ENCODE measurements at places on chromosomes 2 and 18.

GRCh38 chr2:134636714-134637113 is 82.1 kb downstream of the TMEM163 start:
- no peak for DNase-seq

DNA sequence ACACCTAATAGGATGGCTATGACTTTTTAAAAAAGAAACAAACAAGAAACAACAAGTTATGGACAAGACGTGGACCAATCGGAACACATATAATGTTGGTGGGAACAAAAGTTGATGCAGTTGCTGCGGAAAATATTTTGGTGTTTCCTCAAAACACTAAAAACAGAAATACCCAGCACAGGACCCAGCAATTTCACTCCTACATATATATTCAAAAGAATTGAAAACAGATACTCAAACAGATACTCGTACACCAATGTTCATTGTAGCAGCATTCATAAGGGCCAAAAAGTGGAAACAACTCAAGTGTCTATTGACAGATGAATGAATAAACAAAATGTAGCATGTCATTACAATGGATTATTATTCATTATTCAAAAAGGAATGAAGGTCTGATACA is 12.1 kb downstream of the CCDC141 start:
- no peak for DNase-seq

- peak; percentile 12 for DNase-seq
These were observed 6.4 kb downstream of the ARL4C start for GRCh38 chr2:234490271-234491091.

DNA sequence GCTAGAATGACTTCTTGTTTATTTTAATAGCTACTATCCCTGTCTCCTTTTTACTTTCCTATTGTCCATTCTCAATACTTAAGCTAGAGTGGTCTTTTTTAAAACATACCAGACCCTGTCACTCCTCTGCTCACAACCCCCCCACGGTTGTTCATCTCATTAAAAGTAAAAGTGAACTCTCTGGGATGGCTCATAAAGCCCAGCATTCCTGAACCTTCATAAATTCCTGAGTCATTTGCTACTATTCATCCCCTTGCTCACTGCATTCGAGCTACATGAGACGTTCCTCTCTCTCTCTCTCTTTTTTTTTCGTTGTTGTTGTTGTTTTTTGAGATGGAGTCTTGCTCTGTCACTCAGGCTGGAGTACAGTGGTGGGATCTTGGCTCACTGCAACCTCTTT is 148.7 kb upstream of the DSEL start:
- no peak for DNase-seq

GRCh38 chr2:38438883-38439612 is 62.0 kb upstream of the ATL2 start:
- DNase-seq, result no peak

DNA sequence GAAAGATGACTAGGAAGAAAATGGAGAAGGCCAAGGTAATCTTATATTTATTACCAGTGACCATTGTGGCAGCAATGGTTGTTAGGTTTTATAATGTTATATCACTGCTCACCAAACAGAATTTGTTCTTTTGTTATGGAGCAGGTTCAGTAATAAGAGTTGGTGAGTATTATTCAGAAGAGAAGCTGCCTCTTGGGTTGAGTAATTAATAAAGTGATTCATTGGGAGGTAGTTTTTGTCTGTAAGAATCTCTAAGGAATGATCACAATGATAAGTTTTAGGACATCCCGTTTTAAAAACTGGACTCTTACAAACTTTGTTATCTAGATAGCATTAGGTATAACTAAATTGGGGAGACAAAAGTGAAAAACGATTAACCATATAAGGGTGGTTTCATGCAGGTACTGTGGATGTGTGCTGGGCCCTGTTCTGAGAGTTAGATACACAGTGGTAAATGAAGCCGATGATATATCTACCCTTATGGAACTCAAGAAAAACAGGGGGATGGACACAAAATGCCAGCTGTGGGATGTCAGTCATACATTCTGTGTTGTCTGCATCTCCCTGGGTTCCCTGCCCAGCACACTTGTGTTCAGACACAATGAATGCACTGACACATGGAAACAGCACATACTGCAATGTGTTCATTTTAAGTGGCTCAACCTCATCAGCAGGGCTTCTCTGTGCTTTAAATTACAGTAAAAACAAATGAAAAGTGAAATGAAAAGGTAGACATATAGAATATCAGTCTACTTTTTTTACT is 7.5 kb downstream of the MAP4K4 start:
- DNase-seq, result no peak

- DNase-seq, result no peak
These were observed 193.2 kb upstream of the TPO start for GRCh38 chr2:1219901-1220573.

- DNase-seq, result no peak
These were observed 1.8 kb upstream of the TBR1 start for GRCh38 chr2:161414042-161415033.

- no peak for DNase-seq
These were observed 173.3 kb upstream of the ERBB4 start for GRCh38 chr2:212711856-212712255.

- no peak for DNase-seq
These were observed 97.1 kb upstream of the PXDN start for GRCh38 chr2:1841461-1841860.

DNA sequence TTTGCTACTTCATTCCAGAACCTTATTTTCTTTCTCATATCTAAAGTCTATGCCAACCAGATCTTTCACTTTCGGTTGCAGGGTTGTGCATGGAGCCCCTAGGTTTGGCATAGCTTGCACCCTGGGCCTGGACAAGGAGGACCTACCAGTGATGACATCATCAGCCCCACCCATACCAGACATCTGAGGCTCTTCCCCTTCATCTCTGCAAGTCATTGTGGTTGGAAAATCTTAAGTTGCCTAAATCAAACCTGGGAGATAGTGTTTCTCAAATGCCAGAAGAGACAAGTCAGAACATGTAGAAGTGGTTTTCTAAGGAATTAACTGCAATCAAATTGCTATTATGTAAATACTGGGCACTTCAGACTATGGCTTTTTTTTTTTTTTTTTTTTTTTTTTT is 363.3 kb downstream of the ZNF516 start:
- DNase-seq, result no peak

DNA sequence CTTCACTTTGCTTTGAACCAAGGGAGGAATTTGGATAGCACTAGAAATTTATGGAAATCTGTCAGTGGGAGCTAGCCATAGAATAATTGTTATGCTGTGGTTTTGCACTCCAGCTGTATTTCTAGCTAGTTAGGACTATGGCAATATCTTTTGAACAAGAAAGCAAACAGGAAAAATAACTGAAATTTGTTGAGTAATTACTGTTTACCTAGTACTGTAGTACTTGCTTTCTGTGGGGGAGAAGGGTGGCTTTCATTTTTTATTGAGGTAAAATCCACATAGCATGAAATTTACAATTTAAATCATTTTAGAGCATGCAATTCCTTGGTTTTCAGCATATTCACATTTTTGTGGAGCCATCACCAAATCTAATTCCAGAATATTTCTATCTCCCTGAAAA is 28.4 kb downstream of the MBD5 start:
- no peak for DNase-seq

DNA sequence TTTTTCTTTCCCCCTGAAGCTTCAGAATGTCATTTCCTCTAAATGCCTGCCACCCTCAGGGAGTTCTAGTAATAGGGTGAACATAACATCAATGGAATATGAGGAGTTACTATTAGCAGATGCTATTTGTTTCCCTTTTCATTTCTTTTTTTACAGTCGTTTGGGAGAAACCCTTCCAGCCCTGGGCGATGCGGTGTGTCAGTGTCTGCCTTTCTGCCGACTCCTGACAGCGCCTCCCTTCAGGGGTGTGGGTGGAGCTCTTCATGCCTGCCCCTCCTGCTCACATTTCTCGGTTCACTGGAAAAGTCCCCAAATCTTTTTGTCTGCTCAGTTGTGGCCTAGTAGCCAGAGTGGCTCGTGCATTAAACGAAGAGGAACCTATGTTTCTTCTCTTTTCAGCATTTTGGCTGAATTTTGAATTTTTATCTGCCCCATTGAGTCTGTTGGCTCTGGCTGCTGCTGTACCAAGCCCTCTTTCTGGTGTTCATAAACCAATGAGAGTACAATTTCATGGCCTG is 72.3 kb downstream of the FMNL2 start:
- DNase-seq, result no peak

GRCh38 chr2:120637847-120638246 is 97.8 kb upstream of the GLI2 start:
- no peak for DNase-seq

DNA sequence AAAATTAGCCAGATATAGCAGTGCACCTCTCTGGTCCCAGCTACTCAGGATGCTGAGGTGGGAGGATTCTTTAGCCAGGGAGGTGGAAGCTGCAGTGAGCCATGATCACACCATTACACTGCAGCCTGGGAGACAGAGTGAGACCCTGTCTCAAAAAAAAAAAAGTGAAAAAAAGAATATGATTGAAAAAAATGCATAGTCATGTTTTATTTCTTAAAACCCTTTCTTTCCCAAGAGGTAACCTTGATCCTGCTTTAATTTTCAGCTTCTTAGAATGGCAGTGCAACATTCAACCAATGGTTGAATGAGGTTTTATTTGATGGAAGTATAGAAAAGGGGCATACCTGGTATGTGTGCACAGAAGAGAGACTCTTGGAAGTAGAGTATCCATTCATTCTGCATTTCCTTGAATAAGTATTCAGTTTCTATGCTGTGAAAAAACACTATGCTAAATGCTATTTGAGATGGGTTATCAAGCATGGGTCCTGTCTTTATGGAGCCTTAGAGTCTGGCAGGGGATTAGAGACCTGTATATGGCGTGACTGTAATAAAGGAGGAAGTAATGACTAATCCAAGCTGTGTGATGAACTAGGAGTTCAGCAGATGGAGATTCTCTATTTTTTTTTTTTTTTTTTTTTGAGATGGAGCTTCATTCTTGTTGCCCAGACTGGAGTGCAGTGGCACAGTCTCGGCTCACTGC is 146.3 kb downstream of the WDSUB1 start:
- DNase-seq, result no peak

GRCh38 chr2:120815292-120815691 is 79.6 kb downstream of the GLI2 start:
- no peak for DNase-seq

DNA sequence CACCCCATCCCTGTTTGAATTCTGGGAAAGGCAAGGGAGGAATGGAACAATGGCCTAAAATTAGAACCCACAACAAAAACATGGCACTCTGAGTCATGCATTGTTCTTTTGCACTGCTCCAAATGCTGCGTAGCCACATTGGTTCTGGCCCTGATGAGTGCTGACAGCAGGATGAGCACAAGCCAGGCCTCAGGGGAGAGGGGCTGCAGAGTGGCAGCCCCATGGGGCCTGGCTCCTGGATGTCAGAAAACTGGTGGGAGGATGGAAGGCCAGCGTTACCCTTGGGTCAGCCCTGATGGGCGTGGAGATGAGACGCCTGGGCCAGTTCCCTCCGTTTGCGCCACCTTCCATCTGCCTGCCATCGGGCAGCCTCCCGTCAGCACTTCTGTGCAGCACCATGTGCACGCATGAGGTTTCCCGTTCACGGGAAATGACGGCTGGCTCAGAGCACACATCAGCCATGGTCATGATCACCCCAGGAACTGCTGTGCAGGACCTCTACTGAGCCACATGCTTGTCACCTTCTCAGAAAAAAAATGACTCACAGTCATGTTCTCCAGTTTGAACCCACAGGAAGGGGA is 65.6 kb downstream of the CYP26B1 start:
- DNase-seq, result no peak

DNA sequence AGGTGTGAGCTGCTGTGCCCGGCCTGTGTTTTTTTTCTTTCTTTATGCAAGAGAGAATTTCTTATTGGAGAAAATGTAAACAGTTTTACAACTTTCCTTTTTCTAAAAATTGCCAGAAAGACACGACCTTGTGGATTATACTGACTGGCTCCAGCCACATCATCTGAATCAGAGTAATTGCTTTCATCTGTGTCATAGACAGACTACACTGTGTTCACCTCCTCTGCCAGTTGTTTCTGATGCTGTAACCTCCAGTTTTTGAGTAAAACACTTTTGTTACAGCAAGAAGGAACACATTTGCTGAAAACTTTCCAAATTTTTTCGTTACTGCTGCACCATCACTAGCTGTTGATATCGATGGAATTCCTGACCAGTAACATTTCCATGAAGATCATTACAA is 43.9 kb upstream of the PLEKHM3 start:
- no peak for DNase-seq

GRCh38 chr2:101733257-101733993 is 35.9 kb downstream of the MAP4K4 start:
- no peak for DNase-seq

GRCh38 chr18:39549144-39549543 is 1983.5 kb upstream of the CELF4 start:
- no peak for DNase-seq

- DNase-seq, result no peak
These were observed 21.3 kb downstream of the NOL10 start for GRCh38 chr2:10668402-10669012.

DNA sequence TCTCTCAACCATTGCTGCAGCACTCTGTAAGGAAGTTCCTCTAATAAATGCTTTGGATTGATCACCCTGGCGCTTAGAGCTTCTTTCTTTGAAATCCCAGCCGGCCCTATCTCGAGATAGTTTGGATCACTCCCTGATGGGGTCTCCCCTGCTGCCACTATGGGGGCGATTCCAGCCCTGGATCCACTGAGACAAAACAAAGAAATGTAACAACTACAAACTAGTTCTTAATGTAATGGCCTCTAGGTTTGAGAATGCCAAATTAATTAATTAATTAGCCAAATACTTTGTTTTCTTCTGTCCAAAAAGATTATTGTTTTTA is 15.2 kb downstream of the SRSF7 start:
- DNase-seq, result no peak

DNA sequence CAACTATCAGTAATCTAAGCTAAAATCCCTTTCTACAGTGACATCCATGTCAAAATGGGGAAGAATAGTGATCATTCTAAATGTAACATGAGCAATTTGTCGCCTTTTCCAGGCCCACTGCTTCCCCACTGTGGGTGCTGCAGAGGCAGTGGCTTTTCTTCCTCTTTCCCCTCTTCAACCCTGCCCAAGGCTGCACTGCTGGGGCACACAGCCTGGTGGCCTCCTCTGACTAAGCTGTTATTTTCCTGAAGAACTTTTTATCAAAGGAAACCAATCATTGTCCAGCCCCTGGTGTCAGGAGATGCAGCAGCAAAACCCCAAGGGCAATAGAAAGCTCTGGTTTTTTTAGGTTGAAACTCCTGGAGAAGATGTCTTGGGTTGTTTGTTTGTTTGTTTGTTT is 117.6 kb upstream of the KLF7 start:
- no peak for DNase-seq

DNA sequence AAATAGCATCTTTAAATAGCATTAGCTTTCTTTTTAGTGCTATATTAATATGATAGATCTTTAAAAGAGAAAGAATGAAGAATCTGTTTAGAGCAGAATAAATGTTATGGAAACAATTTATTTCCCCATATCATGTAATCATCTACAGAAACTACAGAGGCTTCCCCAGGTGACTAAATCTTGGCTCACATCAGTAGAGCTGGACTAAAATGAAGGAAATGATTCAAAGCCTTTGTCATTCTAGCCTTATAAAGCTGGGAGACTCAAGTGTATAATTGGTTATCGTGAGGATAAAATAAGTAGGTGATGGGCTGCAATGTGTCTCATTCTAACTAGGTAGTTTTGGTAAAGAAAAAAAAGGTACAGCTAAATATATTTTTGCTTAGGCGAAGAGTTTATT is 83.2 kb upstream of the UNC80 start:
- DNase-seq, result no peak
